Left lobe of liver (tissue), 2 donors: ENCODE measurements at places on chromosomes 5 and 9.

- no peak for DNase-seq
These were observed 101.9 kb downstream of the ADAMTS16 start for GRCh38 chr5:5242056-5242455.

DNA sequence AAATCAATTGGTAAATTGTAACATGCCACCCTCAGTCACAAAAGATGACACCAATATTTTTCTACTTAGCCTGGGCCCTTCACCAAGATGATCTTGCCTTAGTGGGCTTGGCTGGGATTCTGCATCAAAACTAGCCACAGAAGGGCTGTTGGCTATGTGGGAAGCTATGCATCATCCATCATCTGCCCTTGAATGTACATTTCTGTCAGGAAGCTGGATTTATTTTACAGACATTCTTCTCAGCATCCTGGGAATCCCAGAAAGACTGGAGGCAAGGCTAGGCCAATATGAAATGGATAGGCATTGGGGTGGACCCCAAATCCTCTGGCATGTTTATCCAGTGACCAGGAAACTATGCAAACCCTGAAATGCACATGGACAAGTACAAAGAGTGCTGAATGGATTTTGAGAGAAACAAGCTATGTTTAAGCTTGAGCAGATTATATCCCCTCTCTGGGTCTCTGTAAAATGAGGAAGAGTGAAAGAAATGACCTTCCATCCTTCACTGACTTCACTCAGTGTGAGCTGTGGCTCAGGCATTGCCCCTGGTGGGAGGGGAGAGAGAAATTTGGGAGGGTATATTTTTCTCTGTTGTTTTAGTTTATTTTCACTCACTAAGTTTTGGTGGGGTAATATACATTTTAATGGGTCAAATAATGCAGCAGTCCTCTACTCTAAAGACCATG, 283.6 kb downstream of the EBF1 start:
- no peak for DNase-seq

- DNase-seq: no peak
These were observed 21.7 kb upstream of the TCOF1 start for GRCh38 chr5:150335778-150336177.

DNA sequence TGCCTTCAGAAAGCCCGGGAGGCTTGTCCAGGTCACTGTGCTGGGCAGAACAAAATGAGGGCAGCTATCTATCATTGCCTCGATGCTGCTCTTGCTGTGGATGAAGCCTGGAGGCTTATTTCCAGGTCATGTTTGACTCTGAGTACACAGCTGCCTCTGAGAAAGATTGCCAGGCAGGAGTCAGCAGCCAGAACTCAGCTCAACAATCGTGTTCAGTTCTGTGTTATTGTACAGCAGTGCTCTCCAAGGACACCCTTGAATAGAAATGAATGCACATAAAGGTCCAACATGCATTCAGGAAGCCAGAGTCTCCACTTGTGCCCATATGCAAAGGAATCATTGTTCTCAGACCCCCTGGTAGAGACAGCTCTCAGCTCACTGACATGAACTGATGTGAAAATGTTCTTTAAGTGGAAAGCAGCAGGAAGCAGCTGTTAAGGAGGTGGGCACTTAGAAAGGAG, 61.7 kb upstream of the ZFR start:
- DNase-seq: no peak

DNA sequence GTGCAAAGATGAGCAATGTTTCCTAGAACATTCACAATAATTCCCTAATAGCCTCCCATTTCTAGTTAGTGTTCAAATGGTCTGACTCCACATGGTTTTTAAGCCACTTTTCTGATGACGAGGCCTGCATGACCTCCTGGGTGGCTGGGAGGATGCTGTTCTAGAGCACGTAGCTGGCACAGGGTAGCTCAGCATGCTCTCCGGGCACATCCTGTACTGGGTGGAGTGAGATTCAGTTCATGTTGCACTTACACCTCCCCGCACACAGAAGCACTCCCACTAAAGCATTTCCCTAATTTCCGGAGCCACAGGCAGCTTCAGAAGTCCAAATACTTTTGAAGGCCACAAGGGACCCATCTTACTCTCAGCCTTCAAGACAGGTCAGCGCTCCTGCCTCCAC, 159.8 kb upstream of the LHFPL2 start:
- DNase-seq: no peak

DNA sequence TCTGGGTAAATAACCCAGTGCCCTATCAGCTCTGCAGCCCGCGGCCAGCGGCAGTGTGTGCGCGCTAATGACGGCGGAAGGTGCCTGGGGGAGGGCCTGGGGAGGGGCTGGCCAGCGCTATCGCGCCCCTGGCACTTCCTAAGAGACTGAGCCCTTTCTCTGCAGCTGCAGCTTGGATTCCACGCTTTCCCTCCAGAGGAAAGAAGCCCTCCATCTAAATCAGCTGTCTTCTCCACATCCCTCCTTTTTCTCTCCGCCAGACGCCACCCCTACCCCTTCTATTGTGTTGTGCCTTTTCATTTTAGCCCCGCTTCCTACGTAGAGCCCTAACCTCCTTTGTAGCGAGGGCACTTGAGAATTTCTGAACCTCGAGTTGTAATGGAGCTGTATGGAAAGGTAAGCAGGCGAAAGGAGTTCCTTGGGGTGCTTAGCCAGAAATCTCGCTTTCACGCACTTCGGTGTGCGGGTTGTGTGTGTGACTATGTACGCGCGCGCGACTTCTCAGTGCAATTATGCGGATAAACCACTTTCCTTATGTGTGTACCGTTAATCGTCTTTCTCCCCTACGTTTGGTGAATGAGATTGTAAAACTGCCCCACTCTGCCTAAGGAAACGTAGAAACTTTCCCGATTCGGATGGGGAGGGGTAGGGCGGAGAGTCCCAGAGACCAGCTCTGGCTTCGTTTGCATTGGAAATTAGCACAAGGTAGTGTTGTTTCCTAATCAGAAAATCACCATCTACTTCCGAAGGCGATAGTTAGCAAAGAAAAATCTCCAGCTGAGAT, 664 bp upstream of the RAB3C start:
- no peak for DNase-seq

DNA sequence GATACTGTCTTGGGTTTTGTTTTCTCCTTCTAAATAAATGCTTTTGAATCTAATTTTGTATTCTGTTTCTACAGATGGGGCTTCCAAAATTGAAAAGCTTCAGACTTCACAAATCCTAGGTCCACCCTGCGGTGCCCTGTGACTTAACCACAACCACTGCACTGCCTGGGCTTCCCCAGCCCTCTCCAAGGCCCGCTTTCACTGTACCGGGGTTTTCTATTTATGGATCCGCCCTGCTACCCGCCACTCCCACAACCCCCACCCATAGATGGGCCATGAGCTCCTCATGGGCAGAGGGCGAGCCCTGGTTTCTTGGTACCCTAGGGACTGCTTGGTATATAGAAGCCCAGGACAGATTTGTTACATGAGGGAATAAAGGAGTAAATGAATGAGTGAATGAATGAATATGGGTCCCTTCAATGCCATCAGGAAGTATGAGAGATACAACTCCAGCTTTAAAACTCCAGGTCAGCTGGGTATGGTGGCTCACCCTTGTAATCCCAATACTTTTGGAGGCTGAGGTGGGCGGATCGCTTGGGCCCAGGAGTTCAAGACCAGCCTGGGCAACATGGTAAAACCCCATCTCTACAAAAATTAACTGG, 39.8 kb upstream of the NEK6 start:
- peak; percentile 42 for DNase-seq

DNA sequence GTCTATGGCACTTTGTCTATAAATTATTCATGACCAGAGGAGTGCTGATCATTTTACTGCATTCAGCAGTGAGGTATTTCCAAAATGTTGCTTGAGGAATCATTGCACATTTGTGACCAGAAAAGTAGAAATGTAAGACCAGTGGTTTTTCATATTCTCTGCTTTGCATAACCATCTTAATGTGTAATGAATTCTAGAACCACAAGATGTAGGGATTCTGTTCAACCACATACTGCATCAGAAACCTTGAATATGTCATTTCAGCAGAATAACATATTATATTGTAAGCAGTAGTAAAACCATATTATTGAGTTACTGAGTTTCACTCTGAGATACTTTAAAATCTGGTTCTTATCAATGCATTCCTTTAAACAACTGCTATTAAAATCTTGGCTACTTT, 1243.4 kb downstream of the MAT2B start:
- no peak for DNase-seq

- DNase-seq: no peak
These were observed 211.5 kb upstream of the NREP start for GRCh38 chr5:111968459-111968858.

GRCh38 chr5:74408150-74409043, 232.1 kb downstream of the ENC1 start:
- no peak for DNase-seq

DNA sequence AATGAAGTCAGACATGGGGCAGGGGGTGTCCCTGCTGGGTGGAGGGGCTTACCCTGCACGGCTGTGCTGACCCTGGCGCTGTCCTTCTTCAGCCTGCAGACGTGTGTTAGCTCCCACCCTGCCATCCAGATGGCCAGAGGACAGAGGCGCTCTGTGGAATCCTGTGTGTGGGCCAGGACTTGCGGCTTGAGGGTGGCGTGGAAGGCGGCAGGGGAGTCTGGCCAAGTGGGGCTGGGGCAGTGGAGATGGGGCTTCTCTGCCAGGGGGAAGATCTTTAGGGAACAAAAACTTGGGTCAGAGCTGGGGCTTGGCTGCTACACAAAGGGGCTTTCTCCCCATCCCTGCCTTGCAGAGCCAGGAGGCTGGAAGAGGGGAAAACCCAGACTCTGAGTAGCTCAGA, 46.5 kb upstream of the SYNPO start:
- DNase-seq: no peak

GRCh38 chr9:99222416-99223270, 561 bp downstream of the SEC61B start:
- no peak for DNase-seq

DNA sequence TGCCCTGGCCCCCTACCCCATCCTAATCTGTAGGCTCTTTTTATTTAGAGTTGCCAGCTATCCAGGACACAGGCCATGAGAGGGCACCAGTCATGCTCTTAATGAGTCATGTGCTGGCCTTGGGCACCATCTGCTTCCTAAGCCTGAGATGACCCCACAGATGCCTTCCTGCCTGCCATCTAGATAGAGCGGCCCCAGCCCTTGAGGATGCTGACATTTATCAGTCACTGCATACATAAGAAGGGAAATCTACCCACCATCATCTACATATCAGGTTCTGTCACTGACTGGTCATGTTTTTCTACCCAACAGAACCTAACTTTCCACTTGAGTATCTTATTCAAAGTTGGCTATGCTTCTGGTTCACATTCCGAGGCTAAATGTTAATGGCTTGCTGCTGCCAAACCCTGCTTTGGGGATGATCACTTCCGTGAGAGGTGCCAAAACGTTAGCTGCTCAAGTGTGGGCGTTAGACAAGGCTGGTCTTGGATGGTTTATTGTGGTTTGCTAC, 49.9 kb upstream of the TTC23L start:
- DNase-seq: no peak

GRCh38 chr5:56229111-56229510, 4.0 kb downstream of the ANKRD55 start:
- DNase-seq: no peak

DNA sequence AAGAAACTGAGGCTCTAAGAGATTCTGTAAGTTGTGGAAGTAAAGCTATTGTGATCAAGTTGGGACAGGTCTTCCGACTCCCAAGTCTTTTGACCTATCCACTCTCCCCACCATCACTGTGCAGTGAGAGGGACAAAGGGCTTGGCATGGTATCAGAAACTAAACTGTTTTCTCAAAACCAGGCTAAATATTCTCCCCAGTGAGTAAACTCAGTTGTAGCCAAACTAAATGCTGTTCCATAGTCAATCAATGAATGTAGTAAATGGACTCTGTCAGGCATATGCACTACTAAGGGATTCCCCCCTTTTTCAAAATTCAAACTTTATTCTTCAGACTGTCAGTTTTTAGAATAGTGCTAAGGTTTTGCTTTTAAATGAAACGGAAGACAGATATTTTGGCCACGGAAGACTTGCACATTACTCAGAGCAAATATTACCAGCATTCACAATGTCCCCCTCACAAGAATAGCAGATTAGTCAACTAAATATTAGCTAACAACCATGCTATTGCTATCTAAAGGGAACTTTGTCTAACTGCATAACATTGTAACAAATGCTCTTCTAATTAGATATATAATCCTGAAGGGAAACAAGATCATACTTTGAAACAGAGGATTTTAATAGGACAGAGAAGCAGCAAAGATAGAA, 7.1 kb downstream of the PRKAA1 start:
- DNase-seq: no peak

GRCh38 chr5:54442271-54442670, 13.2 kb upstream of the HSPB3 start:
- no peak for DNase-seq

GRCh38 chr9:36194326-36195000, 3.7 kb downstream of the CLTA start:
- no peak for DNase-seq

DNA sequence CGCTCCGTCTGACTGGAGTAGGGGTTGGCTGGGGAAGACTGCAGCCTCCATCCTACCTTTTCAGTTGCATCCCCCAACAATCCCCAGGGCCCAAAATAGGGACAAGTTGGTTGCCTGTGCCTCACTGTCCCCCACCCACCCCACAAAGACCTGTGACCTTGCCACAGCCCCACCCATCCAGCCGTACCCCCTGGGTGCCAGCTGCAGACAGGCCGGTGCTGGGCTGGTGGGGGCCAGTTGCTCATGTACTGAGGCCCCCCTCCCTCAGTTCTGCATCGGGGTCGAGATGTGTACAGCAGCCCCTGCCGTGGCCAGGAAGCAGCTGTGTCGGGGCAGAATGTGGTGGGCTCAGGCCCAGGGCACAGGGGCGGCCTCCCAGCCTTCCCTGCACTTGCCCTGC, 374 bp downstream of the LCNL1 start:
- no peak for DNase-seq

GRCh38 chr5:153491856-153492255, 1.4 kb downstream of the GRIA1 start:
- DNase-seq: no peak

GRCh38 chr5:31113666-31114350, 79.7 kb upstream of the CDH6 start:
- no peak for DNase-seq

- DNase-seq: no peak
These were observed 44.3 kb upstream of the TYRP1 start for GRCh38 chr9:12648925-12649324.
